Endothelial cell (in vitro differentiated cells): ENCODE measurements at places on chromosomes 2 and 18.
A peak's percentile ranks its signal among the peaks of the same experiment; 100 is the strongest.

DNA sequence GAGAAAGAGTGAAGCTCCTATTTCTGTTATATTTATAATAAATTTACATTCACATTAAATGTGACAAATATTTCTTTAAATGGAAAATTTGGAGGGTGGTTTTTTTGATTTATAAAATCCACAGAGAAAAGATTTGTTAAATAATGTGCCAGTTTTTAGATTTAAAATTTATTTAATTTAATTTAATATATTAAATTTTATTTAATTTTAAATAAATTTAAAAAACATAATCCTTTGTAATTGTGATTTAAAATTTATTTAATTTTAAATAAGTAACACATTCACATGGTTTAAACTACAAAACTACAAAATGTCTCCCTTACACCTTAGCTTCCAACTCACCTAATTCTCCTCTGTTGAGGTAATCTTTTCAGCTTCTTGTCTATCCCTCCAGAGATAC, 123.3 kb downstream of the UBE2E3 start:
- DNase-seq: no peak

DNA sequence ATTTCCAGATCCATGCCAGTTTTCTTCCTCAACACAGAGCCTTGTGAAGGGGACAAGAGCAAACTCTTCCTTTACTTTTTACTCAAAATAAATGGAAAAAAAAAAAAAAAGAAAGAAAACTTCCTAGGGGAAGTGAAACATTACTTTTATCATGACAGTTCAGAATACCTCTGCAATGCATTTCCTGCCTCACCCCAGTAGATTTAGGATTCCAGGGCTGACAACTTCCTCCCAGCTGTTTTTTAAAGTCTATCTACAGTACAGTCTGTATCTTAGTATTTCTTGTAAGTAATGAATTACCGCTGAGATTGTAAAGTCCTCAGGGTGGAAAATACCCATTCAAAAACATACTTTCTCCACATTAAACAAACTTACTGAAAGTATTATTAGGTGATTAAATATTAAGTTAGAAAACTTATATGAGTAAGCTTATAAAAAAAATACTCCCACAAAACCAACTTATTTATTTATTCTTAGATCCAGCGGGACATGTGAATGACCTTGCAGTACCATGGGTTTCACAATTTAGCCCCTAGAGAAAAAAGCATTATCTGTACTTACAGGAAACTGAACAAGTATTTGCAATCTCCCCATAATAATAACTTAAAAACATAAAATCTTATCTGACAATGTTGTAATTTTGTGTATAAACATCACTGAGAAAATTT, 117.7 kb downstream of the RBMS1 start:
- DNase-seq: no peak

- no peak for DNase-seq
These were observed 270.7 kb downstream of the FSIP2 start for GRCh38 chr2:186009341-186009740.

DNA sequence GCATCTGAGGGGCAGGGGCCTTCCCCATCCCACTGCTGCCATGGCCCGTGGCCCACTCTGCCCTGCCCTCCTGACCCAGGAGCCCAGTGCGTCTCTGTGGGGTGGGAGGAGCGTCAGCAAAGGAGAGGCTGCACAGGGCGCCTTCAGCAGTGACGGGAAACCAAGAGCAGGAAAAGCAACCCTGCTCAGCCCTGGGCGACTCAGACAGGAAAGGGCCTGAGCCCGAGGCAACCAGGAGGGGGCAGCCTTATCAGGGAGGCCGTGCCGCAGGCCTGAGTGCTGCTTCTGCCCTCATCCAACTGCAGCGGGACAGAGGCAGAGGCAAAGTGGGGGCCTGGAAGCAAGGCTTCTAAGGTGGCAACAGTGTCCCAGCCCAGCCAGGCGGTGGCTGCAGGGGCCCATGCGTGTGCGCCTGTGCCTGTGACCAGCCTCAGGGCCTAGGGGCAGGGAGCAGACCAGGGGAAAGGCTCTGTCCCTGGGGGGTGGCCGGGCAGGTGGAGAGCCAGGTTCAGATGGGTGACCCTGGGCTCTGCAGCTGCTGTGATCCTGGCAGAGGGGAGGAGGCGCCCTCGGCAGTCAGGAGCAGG, 23.3 kb upstream of the ALPI start:
- DNase-seq: peak; percentile 72

DNA sequence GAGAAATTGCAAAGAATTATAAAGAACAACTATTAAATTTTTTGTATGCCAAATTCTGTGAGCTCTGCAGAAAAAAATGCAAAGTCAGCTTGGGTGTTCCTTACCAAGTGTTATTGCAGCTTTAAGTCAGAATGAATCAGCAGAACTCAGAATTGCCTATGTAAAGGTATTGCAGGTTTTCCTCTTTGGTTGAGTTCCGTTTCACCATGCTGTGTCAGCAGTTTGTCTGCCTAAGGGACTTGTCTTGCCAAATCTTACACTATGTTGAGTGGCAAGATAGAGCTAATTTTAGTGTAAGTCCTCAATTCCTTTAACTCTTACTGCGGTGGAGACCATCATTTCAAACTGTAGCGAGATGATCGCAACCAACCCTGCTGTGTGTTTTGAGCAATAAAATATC, 38.8 kb downstream of the ADAM23 start:
- no peak for DNase-seq

DNA sequence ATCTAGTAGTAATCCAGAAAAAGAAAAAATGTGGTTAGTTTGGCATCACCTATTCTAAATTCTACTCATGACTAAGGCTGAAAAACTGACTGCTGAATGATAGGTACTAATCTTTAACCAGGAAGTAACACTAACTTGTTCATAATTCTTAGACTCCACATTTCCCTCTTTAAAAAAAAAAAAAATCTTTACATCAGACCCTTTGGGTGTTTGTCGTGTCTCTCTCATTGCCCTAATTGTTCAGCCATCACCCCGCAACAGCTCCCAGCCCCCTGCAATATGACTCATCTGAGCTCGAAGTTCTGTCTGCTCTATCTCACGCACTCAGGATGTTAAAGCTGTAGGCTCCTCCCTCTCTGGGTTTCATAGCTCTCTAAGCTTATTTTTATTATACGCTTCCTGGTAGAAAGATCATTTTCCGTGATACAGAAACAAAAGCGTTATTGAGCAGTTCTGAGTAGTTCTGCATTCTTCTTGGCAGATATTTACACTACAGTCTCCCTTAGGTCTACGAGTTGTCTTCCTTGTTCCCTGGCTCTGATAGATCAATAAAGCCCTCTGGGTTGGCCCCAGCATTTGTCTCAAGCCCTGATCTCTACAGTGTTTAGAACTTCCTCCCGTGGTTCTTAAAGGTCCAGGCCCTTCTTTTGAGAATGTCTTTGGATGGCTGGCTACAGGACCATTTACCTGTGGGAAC, 95.6 kb downstream of the TNFRSF11A start:
- DNase-seq: no peak

- DNase-seq: peak; percentile 31
These were observed 468 bp upstream of the SATB2 start for GRCh38 chr2:199458009-199458805.

GRCh38 chr2:3302751-3303582, 74.7 kb downstream of the EIPR1 start:
- DNase-seq: no peak

DNA sequence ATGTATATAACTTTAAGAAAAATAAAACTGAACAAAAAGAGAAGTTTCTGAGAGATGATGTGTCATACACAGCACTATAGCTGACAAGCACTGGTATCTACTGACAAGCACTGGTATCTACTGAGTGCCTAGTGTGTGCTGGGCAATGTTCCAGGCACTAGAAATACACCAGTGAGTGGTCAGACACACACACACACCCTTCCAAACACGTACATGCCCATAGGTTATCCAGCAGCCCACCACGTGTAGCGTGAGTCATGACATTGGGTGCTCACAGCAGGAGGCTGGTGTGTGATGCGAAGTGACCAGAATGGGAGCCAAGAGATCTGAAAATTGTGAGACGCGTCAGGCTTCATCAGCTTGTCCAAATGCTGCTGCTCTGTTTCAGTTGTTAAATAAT, 12.2 kb upstream of the GNAL start:
- no peak for DNase-seq

DNA sequence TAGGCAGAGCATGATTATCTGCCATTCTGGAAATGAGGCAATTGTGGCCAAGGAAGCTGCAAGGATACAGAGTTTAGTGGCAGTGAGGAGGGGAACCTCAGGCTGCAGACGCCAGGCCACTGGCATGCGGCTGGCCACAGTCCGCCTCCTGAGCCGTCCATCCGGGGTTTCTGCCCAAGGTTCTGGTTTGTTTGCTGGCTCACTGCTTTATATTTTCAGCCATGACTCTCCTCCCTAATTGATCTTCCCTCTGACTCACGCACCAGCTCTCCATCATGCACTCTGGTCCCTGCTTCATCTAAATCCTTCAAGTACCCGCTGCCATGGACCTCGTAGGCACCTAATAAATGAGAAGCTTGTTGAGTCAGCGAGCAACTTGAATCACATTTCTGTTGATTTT, 107.8 kb upstream of the REV1 start:
- no peak for DNase-seq

- no peak for DNase-seq
These were observed 185.7 kb downstream of the FAM210A start for GRCh38 chr18:13540477-13541182.

DNA sequence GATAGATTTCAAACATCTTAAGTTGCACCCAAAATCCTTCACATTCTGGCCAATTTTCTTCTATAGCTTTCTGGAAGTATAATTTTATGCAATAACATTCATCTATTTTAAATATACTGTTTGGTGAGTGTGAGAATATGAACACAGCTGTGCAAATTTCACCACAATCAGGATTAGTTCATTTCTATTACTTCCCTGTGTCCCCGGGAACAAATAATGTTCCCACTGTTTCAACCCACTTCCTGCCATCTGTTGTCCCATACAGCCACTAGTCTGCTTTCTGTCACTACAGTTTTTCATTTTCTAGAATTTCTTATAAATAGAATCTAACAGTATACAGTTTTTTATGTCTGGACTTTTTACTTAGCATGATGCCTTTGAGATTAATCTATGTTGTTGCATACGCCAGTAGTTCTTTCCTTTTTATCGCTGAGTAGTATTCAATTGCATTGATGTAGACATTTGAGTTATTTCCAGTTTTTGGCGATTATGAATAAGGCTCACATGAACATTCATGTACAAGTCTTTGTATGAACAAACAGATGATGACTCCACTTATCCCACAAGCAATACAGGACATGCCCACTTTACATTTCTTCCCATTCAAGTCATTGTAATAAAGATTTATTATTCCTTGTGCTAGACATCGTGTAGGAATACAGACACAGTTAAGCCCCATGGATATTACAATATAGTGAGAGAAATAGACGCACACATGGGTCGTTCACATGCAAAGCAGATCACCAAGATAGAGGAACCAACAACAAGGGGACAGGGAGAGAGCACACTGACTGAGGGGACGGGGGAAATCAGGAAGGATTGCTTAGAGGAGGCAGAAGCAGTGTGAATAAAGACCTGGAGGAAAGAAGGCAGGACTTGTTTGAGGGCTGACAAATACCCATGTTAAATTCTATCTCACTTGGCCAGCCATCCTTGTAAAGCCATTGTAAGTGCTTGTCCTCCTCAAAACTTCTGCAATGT, 72.9 kb upstream of the PAX8 start:
- no peak for DNase-seq

DNA sequence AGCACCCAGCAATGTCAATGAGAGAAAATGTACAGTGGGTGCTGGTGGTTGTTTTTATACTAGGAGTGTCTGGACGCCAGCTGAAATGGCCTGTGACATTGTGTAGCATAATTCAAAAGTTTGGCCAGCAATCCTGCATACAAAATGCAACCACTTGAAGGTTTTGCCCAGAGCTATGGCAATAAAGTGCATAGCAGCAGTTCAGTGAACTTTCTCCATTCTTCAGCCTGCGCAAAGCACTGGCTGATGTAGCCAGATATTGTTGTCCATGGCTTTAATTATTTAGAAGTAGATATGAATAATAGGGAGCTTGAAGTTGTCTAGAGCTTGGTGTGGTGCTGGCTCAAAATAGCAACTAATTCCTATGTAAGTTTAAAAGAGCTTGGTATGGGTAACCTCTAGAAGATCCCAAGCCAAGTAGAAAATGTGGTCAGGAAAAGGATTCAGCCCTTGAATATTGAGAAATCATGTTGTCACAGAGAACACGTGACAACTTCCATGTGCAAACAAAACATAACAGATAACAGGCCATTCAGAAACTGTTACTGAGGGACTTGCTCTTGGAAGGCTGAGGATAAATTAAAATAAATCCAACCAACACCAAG, 33.3 kb upstream of the PGAP1 start:
- no peak for DNase-seq

DNA sequence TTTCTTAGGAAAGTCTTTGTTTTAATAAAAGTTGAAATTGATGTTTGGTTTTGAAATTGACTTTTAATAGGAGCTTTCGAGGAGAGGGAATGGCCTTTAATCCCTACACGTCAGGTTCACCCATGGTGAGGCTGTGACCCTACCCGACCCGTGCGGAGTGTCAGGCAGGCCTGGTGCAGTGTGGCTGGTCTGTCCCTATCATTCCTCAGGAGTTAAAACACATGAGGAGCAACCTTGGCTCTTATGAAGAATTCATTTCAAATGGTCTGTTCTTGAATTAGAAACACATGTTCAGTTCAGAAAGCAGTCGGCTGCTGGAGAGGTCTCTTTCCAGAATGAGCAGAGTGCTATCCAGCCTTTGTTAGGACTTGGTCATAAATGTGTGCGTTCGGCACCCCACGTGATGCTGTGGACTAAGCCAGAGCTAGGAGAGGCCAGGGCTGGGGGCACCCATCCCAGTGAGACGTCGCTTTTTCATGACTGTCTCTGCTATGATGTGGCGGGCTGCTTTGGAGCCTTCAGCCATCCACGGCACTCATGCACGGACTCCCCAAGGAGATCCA, 54.7 kb downstream of the EMILIN2 start:
- DNase-seq: no peak

DNA sequence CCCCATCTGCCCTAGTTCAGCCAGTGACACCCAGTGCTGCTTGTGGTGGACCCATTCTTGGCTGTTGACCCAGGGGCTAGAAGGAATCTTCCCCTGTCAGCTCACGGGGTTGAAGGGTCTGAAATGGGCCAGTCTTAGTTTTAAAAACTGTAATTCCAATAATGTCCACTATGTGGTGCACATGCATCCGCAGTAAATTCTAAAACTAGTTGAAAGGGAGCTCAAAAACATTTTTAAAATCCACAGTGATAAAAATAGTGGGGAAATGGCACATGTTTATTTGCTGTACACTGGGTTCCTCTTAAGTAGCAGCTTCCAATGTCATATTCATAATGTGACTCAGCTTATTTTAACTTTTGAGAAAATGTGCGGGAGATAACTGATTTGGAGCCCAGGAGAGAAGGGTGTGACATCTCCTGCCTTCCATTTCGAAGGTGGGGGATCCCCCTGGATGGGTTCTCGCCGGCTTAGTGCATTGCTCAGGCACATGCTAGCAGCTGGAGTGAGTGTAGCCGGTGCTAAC, 32.8 kb downstream of the GRHL1 start:
- no peak for DNase-seq

- DNase-seq: no peak
These were observed 394.9 kb downstream of the ARHGAP15 start for GRCh38 chr2:143524119-143524553.

DNA sequence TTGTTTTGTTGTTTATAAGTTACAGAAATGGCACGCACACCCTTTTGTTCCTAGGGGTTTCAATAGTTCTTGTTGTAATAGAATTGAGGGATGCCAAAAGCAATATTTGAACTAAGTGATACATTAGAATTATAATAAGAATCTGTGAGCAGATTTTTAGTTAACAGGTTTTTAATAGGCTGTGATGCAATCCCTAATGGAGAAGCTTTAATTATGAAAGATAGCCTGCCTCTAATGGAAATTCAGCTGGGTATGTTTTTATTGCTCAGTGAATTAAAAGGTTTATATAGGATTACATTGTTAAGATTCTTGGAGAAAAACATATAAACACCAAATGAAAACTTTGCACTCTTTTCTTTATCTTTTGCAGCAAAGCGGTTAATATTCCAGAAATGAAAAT, 131.1 kb downstream of the PPP1R1C start:
- DNase-seq: no peak
